ENCODE measurements at places on chromosomes 13 and 19.

GRCh38 chr19:2534423-2535013 lies 58.6 kb downstream of the GADD45B start:
- no peak for DNase-seq

DNA sequence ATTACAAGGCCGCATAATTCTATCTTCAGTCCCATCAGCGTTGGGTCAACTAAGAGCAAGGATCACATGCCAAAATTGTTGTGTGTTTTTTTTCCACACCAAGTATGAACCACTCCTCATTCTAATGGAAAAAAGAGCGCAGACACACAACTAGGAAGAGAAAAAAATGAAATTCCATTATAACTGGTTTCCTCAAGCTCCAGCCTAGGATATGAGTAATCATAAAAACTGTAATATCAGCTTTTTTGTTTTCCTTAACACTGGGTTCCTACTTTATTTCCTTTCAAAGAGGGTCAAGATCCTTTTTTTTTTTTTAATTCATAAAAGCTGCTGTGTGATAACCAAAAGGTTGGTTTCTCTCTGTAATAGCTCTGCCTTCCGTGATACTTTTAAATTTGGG lies 19.4 kb downstream of the TSHZ3 start:
- no peak for DNase-seq

GRCh38 chr13:50539791-50540530 lies 303.5 kb downstream of the DLEU7 start:
- no peak for DNase-seq

GRCh38 chr13:80562433-80563156 lies 221.7 kb upstream of the SPRY2 start:
- DNase-seq: no peak

GRCh38 chr19:35352177-35352447 lies 4.4 kb downstream of the FFAR1 start:
- DNase-seq: no peak

DNA sequence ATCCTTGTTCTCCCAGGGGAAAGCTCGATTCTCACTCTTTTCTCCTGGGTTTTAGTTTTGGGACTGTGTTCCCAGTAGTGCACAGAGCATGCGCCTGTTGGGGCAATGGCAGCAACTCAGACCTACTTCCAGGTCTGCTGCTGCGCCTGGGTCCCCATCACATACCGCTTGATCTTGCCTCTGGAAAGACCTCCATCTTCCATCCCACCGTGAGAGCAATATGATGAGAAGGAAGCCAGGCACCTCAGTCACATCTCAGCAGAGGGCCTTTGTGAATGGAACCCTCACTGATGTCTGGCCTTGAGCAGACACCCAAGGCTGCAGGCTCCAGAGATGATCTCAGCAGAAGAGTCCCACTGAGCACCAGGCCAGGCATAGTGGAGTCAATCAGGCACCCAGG lies 176.8 kb upstream of the ZNF507 start:
- no peak for DNase-seq

DNA sequence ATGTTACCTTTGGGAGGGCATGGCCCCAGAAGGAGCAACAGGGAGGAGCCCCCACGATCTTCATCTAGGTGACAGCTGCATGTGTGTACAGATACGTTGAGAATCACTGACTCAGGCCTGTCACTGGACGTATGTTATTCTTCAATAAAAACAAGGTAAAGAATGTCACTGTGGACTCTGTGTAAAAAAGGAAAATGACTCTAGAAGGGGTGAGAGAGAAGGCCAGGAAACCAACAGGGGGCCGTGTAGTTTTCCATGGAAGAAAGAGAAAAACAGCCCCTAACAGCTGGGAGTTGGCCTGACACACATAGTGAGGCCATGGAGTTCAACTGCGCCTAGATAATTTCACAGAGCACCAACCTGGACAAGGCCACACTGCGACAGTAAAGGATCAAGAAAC lies 1.9 kb upstream of the LYPD3 start:
- DNase-seq: no peak

DNA sequence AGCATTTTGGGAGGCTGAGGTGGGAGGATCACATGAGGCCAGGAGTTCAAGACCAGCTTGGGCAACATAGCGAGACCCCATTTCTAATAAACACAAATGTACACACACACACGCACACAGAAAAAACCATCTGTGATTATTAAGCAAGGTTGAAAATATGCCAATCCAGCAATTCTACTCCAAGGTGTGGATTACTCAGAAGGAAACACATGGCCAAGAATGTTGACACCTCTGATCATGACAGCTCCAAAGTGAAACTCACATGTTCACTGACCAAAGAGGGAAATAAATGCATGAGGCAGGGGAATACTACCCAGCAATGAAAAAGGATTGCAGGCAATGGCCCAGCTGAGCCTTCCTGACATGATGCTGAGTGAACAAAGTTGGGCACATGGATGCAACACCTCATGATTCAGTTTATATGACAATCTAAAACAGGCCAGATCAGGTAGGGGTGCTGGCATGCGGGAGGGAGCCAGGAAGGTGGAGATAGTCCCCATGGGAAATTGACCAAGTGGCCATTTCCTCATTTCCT lies 4.4 kb downstream of the DOCK6 start:
- no peak for DNase-seq

DNA sequence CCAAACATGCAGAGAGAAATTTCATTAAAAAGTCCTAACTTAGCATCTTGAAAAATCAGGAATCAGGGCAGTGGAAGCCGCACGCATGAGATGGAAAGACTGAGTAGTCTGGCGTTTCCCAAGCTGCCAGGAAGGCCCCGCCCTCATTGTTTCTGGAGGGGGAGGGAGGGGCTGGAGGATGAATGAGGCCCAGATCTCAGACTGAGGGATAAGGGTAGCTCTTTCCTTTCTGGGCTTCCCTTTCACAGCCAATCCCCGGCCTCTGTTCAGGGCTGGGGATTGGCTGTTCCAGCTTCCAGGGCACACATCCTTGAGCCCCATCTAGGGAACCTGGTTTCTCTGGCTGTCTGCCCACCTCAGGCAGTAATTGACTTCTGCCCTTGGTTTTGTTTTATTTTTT lies 7.3 kb downstream of the C19orf53 start:
- DNase-seq: no peak

DNA sequence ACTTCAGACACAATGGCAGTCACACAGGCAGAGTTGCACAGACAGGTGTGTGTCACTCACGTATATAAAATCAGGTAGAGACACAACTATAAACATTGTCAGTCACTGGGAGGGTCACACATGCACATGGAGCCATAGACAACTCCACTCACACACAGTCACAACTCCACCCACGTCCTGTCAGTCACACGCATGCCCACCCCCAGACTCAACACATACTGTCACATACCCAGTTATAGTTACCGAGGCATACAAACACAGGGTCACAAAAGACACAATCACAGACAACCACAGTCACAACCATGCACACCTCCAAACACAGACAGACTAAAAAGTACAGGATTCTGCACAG lies 1.5 kb downstream of the NUMBL start:
- peak; percentile 29 for DNase-seq

DNA sequence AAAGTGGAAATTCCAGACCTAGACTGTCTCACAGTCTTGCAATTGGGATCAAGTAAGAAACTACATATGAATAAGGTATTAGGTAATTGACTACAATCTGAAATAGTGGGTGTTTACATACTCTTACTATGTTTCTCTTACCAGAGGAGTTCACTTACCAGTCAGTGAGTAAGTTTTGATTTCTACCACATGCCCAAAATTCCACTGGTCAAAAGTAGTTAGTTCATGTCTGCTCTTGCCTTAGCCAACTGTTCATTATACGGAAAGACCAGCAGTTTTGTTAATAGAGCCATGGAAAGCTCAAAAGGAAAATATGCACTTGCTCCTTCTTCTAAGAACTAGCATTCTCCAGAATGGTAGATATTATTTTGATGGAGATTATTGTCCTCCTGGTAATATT lies 490.8 kb downstream of the RFC3 start:
- no peak for DNase-seq

DNA sequence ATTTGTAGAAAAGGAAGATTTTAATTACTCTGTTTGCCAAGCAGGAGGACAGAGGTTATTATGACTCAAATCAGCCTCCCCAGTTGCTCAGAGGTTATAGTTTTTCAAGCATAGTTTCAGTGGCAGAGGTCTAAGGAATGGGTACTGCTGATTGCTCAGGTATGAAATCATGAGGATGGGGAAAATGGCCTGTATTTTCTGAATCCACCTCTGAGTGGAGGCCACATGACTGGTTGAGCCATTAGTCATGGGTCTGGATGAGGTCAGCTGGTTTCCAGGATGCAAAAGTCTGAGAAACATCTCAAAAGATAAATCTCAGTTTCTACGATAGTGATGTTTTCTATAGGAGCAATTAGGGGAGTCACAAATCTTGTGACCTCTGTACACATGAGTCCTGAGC lies 62.8 kb upstream of the CEACAM8 start:
- DNase-seq: no peak

DNA sequence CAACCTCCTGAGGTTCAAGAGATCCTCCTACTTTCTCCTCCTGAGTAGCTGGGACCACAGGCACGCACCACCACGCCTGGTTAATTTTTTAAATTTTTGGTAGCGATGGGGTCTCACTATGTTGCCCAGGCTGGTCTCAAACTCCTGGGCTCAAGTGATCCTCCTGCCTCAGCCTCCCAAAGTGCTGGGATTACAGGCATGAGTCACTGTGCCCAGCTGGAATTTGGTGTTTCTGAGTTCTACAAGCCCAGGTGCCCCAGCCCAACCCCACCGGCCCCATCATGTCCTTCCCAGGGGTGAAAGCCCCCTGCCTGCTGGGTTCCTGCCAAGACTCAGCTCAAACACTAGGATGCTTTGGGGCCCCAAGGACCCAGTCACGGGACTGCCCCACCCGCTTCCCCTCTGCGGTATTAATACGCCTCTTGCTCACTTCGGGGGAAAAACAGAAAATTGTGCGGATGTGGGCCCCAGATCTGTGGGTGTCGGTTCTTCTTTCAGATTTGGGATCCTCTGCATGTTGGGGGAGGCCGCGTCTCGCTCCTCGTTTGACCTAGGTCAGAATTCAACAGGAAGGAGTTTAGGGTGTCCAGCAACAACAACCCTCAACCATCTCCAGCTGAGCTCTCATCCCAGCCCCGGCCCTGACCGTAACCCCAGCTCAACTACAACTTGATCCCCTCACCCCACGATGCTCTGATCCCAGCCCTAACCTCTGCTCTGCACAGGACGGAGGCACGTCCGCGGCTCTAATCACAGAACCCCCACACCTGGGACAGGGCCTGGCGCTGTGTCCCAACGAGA lies 3.7 kb upstream of the FCER2 start:
- DNase-seq: no peak

DNA sequence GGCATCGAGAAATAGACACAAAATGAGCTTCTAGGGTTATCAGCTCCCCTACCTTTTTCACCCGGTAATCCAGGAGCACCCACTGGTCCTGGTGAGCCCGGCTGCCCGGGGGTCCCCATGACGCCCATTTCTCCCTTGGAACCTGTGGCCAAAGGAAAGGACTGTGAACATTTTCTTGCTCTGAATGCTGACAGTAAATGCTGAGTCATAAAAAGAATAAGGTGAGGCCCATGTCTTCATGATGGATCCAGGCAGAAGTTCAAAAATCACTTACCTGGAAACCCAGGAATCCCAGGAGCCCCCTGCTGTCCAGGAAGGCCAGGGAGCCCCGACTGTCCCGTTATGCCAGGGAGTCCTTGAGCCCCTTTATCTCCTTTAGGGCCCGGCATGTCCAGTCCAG lies 129.2 kb downstream of the COL4A1 start:
- no peak for DNase-seq

- DNase-seq: no peak
Measured at GRCh38 chr13:30143666-30144400, 163.5 kb downstream of the KATNAL1 start.

- no peak for DNase-seq
Measured at GRCh38 chr13:100946588-100946987, 272.0 kb upstream of the TMTC4 start.

DNA sequence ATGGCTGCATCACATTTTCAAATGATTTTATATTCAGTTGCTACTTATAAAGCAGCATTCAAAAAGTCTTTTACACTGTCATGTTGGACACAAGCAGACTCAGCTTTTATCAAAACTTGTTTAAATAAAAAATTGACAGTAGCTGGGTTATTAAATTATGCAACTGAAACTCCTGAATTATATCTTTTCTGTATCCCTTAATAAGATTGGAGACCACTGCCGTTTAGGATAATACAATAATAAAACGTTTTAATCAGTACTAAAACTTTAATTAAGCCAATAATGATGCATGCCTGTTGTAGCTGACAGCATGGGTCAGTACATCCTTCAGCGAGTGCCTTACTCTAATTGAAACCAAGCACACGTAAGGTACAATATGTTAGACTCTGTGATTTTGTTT lies 78.0 kb downstream of the DPY19L3 start:
- DNase-seq: no peak

GRCh38 chr13:50794226-50794625 lies 49.3 kb downstream of the DLEU7 start:
- DNase-seq: no peak

GRCh38 chr19:9970481-9970880 lies 34.2 kb upstream of the OLFM2 start:
- DNase-seq: no peak

GRCh38 chr19:56504581-56504980 lies 3.1 kb upstream of the ZNF471 start:
- no peak for DNase-seq

GRCh38 chr19:33266974-33267484 lies 35.3 kb downstream of the CEBPA start:
- no peak for DNase-seq

DNA sequence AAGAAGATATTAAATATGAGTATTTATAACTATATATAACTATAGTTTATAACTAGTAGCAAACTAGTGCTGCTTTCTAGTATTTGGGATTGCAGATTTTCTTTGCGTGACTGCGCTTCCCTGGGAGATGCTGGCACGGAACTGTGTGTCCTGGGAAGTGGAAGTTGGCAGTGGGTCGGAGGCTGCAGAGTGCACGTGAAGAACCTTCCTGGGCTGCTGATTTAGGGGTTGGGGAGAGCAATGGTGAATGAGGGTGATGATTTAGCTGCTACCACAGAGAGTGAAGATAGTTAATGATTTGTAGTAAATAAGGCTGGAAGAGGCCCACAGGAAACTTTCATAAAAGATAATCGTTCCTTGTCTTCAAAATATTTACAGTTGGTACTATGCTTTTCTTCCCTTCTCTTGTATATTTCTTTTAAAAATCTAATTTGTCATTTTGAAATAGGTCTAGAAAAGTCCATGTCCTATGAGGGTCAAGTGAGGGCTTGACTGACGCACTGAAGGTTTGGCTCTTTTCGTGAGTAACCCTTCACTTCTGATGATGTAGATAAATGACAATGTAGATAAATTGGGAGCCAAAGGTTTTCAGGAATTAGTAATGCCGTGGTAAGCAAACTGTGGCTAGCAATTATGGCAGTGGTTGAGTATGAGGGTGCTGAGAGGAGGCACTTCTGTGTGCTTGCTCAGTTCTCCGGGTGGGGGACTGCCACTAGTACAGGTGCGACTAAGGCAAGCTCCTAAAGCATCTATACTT lies 3.0 kb upstream of the NAA16 start:
- no peak for DNase-seq
